Keratinocyte (primary cell): ENCODE measurements at places on chromosomes 5 and 9. TPM values are rescaled to one million over a fixed set of nuclear protein-coding genes. Genes with fewer than 3 reads are reported as not detected.
A peak's percentile ranks its signal among the peaks of the same experiment; 100 is the strongest.

GRCh38 chr9:78292716-78293497 is 4.0 kb upstream of the PSAT1 start:
- peaks cover 43% of the 10 kb centered on the region for H3K4me1 ChIP-seq
- no peak overlapping the region for H3K27ac ChIP-seq
- no peaks in the 10 kb centered on the region for H3K27me3 ChIP-seq
- no peak for DNase-seq
- H3K36me3 ChIP-seq: no peaks in the 10 kb centered on the region

DNA sequence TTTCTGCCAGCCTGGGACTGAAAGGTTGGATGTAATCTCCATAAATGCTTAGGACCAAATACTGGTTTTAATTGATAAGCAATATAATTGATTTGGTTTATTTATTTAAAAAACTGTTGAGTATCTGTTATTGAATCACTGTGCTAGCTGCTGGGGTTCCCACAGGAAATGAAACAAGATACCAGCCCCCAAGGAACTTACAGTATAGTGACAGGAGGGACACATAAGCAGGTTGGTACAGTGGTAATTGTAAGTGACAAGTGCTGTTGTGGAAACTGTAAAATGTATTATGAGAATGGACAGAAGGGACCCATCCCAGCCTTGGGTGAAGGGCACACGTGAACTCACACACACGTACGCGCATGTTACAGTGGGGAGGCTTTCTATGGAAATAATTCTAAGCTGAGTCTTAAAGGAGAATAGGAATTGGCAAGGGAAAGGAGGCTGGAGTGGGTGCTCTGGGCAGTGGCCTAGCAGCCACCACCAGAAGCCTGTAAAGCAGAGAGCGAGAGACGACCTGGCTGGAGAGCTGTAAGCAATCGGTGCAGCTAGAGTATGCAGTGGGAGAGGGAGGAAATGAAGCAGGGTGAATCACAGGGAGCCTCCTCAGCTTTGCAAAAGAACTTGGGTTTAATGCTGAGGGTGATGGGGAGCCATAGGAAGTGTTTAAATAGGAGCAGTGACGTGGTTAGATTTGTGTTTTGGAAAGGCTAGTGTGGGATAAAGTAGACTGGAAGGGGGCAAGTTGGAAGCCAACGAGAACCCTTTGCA is 39.3 kb downstream of the GLRA1 start:
- H3K27me3 ChIP-seq: no peaks in the 10 kb centered on the region
- no peaks in the 10 kb centered on the region for H3K36me3 ChIP-seq
- H3K4me1 ChIP-seq: no peaks in the 10 kb centered on the region

GRCh38 chr5:53029608-53030007 is 40.5 kb downstream of the ITGA2 start:
- peak overlapping the region; percentile 98 for H3K27ac ChIP-seq
- DNase-seq: no peak
- no peak overlapping the region for H3K4me3 ChIP-seq
- H3K4me1 ChIP-seq: peaks cover 69% of the 10 kb centered on the region

DNA sequence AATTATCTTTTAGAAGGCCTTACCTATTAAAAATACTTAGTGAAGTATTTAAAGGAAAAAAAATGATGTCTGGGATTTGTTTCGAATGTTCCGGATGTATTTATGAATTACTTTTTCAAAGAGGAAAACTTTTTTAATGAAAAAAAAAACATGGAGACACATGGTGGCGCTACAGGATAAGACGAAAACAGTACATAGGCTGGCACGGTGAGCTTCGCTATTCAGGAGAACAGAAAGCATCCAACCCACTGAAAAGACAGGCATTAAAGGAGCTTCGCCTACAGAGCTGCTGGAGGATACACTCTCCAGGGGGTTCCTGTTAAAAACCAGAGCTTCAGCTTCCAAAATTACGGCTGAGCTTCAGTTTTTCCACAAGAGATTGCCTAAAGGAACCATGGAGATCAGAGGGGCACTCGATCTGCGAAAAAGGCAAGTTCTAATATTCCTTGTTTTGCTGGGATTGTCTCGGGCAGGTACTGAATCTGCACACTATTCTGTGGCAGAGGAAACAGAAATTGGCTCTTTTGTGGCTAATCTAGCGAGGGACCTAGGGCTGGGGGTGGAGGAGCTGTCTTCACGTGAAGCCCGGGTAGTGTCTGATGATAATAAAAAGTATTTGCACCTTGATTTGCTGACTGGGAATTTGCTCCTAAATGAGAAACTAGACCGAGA is at the start of gene PCDHB14:
TSS of gene PCDHB14 (plus strand) at position 232 of the 672 bp plus-strand sequence. CDS start at position 395, 163 bp downstream.
- no peaks in the 10 kb centered on the region for H3K4me1 ChIP-seq
- H3K27me3 ChIP-seq: no peaks in the 10 kb centered on the region
- H3K27ac ChIP-seq: no peak within 1 kb of the TSS
- DNase-seq: no peak
- H3K36me3 ChIP-seq: no peaks in the 10 kb centered on the region

- H3K36me3 ChIP-seq: peaks cover 3% of the 10 kb centered on the region
- no peak overlapping the region for H3K4me3 ChIP-seq
- peaks cover 29% of the 10 kb centered on the region for H3K4me1 ChIP-seq
- H3K27me3 ChIP-seq: no peaks in the 10 kb centered on the region
- peak; percentile 58 for DNase-seq
These were observed 76.0 kb downstream of the FCHO2 start for GRCh38 chr5:73031839-73032238.

- H3K4me1 ChIP-seq: no peaks in the 10 kb centered on the region
- peaks cover 37% of the 10 kb centered on the region for H3K36me3 ChIP-seq
- H3K27me3 ChIP-seq: no peaks in the 10 kb centered on the region
- H3K4me3 ChIP-seq: no peak overlapping the region
- no peak for DNase-seq
These were observed 74.5 kb upstream of the WWC1 start for GRCh38 chr5:168216989-168217388.

DNA sequence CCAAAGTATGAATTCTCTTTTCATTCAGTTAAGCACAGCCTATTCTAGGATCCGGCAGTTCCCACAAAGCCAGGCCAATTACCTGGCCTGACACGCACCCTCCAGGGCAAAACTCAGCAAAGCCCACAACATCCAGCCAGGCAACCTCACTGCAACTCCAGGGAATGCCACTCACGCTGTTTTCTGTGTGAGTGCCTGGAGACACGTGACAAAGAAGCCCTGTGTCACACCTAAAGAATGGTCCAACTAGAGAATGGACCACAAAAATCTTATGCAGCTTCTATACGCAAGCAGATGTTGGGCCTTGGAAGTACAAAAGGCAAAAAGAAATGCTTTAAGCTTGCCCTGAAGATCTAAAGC is 20.2 kb downstream of the RETREG1 start:
- no peaks in the 10 kb centered on the region for H3K4me1 ChIP-seq
- H3K4me3 ChIP-seq: no peak overlapping the region
- no peak for DNase-seq
- H3K36me3 ChIP-seq: no peaks in the 10 kb centered on the region

DNA sequence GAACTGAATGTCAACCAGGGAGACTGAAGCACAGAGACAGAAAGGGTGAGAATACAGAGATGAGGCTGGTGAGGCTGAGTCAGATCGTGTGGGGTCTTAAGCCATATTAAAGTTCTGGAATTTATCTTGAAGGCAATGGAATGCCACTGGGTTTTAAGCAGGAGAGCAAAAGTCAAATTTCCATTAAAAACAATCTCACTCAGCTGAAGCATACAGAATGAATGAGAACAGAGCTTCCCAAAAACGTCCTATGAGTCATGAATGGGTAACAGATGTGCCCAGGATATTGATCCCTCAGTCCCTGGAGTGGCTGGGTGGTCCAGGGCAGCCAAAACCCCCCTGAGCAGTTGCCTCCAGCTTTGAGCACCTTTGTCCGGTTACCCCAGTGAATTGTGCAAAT is 44.9 kb downstream of the PFDN1 start:
- peaks cover 18% of the 10 kb centered on the region for H3K36me3 ChIP-seq
- H3K27ac ChIP-seq: peak overlapping the region; percentile 99
- H3K27me3 ChIP-seq: no peaks in the 10 kb centered on the region

DNA sequence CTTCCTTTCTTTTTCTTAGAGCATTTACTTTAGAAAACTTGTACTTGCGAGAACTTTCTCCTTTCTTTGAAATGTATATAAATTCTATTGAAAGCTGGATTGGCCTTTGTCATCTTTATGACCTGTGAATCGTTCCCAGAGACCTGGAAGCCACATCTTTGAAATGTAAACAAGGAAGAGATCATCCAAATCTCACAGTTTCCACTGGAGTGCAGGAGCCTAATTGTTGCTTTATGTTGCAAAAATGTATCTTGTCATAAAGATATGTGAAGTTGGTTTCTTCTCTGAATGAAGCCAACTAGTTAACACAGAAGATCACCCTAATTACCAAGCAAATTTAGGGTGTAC is 1101.8 kb downstream of the TAF11L14 start:
- no peak for DNase-seq
- no peak overlapping the region for H3K4me3 ChIP-seq
- no peaks in the 10 kb centered on the region for H3K27me3 ChIP-seq
- no peak overlapping the region for H3K27ac ChIP-seq

- H3K27ac ChIP-seq: no peak overlapping the region
- no peak overlapping the region for H3K4me3 ChIP-seq
- peaks cover 18% of the 10 kb centered on the region for H3K27me3 ChIP-seq
- no peaks in the 10 kb centered on the region for H3K4me1 ChIP-seq
- H3K36me3 ChIP-seq: no peaks in the 10 kb centered on the region
- no peak for DNase-seq
These were observed 156.8 kb upstream of the TBC1D2 start for GRCh38 chr9:98412101-98412842.

DNA sequence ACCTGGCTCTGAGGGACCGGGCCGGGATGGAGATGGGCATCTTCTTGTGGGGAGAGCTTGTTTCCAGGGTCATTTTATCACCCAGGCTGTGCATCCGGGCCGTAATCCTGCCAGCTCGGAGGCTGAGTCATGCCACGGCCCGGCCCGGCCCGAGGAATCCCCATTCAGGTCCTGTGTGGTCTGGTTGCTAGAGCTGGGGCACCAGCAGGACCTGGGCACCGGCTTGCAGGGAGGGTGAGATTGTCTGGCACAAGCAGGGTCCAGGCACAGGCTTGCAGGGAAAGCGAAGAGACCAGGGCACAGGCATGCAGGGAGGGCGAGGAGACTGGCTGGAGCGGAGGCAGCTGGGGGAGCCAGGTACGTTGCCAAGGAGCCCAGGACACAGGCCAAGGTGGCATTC is 106.8 kb downstream of the RXRA start:
- peaks cover 26% of the 10 kb centered on the region for H3K36me3 ChIP-seq
- no peak overlapping the region for H3K4me3 ChIP-seq
- H3K27me3 ChIP-seq: no peaks in the 10 kb centered on the region
- no peak for DNase-seq

DNA sequence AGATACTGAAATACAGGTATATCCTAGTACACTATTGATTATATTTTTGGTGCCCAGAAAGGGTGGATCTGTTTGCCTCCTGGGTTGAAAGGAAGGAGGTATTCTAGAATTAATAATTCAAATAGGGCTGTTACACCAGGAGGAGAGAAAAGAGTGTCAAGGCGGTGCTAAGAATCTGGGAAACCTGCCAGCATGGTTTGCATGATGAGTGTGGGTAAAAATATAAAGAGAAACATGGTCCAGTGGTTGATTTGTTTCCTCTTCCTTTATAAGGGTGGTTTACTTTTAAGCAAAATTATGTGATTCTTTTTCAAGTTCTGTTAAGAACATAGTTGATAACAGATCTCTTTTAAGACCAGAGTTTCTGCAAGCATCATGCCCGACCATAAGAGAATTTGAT is 69.4 kb upstream of the NFIB start:
- H3K36me3 ChIP-seq: no peaks in the 10 kb centered on the region
- no peaks in the 10 kb centered on the region for H3K27me3 ChIP-seq
- no peaks in the 10 kb centered on the region for H3K4me1 ChIP-seq
- H3K27ac ChIP-seq: no peak overlapping the region
- no peak overlapping the region for H3K4me3 ChIP-seq

GRCh38 chr9:86286278-86286677 is 3.9 kb upstream of the ISCA1 start:
- H3K4me1 ChIP-seq: peaks cover 6% of the 10 kb centered on the region
- no peak overlapping the region for H3K27ac ChIP-seq
- no peak for DNase-seq
- H3K27me3 ChIP-seq: no peaks in the 10 kb centered on the region

- peak overlapping the region; percentile 33 for H3K4me3 ChIP-seq
- H3K4me1 ChIP-seq: peaks cover 11% of the 10 kb centered on the region
- H3K27ac ChIP-seq: no peak overlapping the region
- no peak for DNase-seq
These were observed 795 bp downstream of the DAB2IP start for GRCh38 chr9:121652021-121652837.

DNA sequence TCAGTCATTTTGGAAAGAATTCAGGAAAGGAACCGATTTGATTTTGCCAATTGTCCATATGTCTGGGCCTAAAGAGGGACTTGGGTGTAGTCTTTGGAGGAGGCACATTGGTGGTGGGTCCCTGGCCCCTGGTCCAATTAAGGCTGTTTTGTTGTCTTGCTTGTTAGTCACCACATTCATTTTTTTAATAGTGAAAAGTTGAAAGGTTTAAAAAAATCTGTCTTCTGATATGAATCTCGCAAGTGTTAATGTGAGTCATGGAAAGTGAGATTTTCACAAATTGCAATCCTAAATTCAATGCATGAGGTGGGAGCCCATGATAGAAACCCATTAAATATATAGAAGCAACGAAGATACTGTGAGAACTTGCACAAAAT is 165.9 kb upstream of the OTULINL start:
- DNase-seq: no peak
- H3K4me3 ChIP-seq: no peak overlapping the region
- H3K27ac ChIP-seq: no peak overlapping the region
- no peaks in the 10 kb centered on the region for H3K4me1 ChIP-seq
- H3K36me3 ChIP-seq: peaks cover 53% of the 10 kb centered on the region
- H3K27me3 ChIP-seq: no peaks in the 10 kb centered on the region

GRCh38 chr5:125659316-125660023 is 763.7 kb upstream of the GRAMD2B start:
- H3K4me1 ChIP-seq: no peaks in the 10 kb centered on the region
- no peaks in the 10 kb centered on the region for H3K36me3 ChIP-seq

- no peaks in the 10 kb centered on the region for H3K36me3 ChIP-seq
- H3K4me3 ChIP-seq: no peak overlapping the region
- DNase-seq: no peak
These were observed 82.6 kb downstream of the ADRB2 start for GRCh38 chr5:148909040-148909439.

DNA sequence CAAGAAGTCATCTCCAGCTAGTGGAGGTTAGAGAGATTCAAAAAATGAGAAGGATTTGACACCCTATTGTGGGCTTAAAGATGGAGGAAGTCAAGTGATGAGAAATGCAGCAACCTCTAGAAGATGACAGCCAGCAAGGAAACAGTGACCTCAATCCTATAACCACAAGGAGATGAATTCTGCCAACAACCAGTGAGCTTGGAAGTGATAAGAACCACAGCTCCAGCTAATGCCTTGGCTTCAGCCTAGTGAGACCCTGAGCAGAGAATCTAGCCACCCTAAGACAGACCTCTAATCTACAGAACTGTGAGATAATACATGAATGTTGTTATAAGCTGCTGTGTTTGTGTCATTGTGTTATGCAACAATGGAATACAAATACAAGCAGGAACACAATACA is 262.4 kb downstream of the GRIA1 start:
- no peaks in the 10 kb centered on the region for H3K4me1 ChIP-seq
- H3K27ac ChIP-seq: no peak overlapping the region
- no peaks in the 10 kb centered on the region for H3K27me3 ChIP-seq
- H3K36me3 ChIP-seq: no peaks in the 10 kb centered on the region
- DNase-seq: no peak

Gene MZB1
- 0.13 to 0.27 TPM in 2 of 3 replicates, not detected in the other for polyA plus RNA-seq

Gene ADCY2
- 0.01 to 0.13 TPM in 2 of 3 replicates, not detected in the other for polyA plus RNA-seq

Gene SOWAHA
- polyA plus RNA-seq: not detected in 3 replicates

Gene CEP78
- polyA plus RNA-seq: 5.1 to 13.2 TPM (median 10.1 TPM) in 3 replicates

Gene CCDC152
- polyA plus RNA-seq: 0.24 to 0.71 TPM (median 0.33 TPM) in 3 replicates

Gene ENC1
- polyA plus RNA-seq: 67.2 to 97.9 TPM (median 68.1 TPM) in 3 replicates

Gene ANKRD18A
- 1.7 to 4.5 TPM (median 4.0 TPM) in 3 replicates for polyA plus RNA-seq

Gene TNC
- 50.0 to 103 TPM (median 58.7 TPM) in 3 replicates for polyA plus RNA-seq

Gene SLC36A3
- not detected in 3 replicates for polyA plus RNA-seq

Gene DAPK1
- polyA plus RNA-seq: 2.0 to 6.4 TPM (median 2.8 TPM) in 3 replicates

Gene DMGDH
- polyA plus RNA-seq: 0.13 to 0.20 TPM in 2 of 3 replicates, not detected in the other

Gene PCDHB7
- not detected in 3 replicates for polyA plus RNA-seq
